Activated CD4-positive, alpha-beta T cell treated with anti-CD3 and anti-CD28 coated beads, Interleukin-2, amount 10 ng/mL, durations not matched to agents 24 days and 14 days (primary cell): ENCODE measurements at places on chromosomes 4 and X. TPM values are rescaled to one million over a fixed set of nuclear protein-coding genes. Genes with fewer than 3 reads are reported as not detected.

- no peaks in the 10 kb centered on the region for H3K27me3 ChIP-seq
- no peak overlapping the region for H3K27ac ChIP-seq
- H3K4me1 ChIP-seq, result peaks cover 6% of the 10 kb centered on the region
- H3K36me3 ChIP-seq, result peaks cover 45% of the 10 kb centered on the region
- no peak overlapping the region for H3K4me3 ChIP-seq
- DNase-seq, result no peak
Measured at GRCh38 chrX:47226531-47227333, 6.1 kb upstream of the USP11 start.

LARP1B gene
- 31.1 and 32.6 TPM in 2 replicates for total RNA-seq

ZCCHC4 gene
- 15.5 and 15.6 TPM in 2 replicates for total RNA-seq

DNA sequence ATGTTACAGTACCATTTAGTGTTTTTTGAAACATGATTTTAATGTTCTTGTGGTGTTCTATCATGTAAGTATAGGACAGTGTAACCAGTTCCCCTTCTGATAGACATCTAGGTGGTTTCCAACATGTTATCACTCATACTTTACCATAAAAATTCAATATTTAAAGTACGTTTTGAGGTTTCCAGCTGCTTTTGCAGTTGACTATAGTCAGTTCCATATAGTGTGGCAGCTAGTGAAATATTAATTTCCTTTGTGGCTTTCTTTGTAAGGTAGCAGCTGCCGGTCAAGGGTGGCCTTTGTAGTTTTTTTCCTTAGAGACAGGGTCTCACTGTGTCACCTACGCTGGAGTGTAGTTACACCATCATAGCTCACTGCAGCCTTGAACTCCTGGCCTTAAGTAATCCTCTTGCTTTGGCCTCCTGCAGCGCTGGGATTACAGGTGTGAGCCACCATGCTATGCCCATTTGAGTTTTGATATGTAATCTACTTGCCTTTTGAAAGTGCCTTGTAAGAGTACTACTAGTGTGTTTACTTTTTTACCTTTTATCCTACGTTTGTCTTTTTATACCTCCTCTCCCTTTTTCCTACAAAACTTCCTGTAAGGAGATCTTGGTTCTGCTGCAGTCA is 63.0 kb downstream of the ARHGAP10 start:
- H3K27ac ChIP-seq, result peak overlapping the region; percentile 74
- peak overlapping the region; percentile 56 for H3K4me3 ChIP-seq
- DNase-seq, result no peak
- peaks cover 7% of the 10 kb centered on the region for H3K36me3 ChIP-seq
- H3K4me1 ChIP-seq, result peaks cover 57% of the 10 kb centered on the region

- no peaks in the 10 kb centered on the region for H3K27me3 ChIP-seq
- H3K4me1 ChIP-seq, result no peaks in the 10 kb centered on the region
- H3K36me3 ChIP-seq, result no peaks in the 10 kb centered on the region
- no peak overlapping the region for H3K4me3 ChIP-seq
- DNase-seq, result no peak
Measured at GRCh38 chrX:10576777-10577447, 43.5 kb downstream of the MID1 start.

DNA sequence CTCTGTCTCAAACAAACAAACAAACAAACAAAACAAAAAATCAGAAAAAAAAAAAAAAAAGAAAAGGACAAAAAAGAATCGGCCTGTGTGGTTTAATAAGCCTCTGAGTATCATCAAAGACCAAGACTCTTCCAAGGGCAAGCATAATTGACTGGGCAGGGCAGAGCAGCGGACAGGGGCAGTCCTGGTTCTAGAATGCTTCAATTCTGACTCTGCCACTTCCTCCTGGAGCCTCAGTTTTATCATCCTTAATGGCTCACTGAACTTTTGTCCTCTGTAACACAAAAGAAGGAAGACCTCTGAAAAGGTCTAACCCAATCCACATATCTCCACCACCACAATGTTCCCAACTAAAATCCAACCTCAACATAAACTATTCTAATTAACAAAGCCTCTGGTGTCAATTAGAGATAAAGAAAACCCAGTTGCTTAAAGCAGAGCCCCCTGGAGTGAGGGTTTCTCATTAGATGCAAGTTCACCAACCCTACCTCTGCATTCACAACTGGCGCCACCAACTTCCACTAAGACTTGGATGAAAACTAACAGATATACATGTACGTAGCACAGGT is 51.7 kb downstream of the TBC1D9 start:
- no peak overlapping the region for H3K4me3 ChIP-seq
- H3K27ac ChIP-seq, result no peak overlapping the region
- H3K4me1 ChIP-seq, result no peaks in the 10 kb centered on the region
- H3K36me3 ChIP-seq, result no peaks in the 10 kb centered on the region
- no peak for DNase-seq

SLBP gene
- 150 and 156 TPM in 2 replicates for total RNA-seq

DNA sequence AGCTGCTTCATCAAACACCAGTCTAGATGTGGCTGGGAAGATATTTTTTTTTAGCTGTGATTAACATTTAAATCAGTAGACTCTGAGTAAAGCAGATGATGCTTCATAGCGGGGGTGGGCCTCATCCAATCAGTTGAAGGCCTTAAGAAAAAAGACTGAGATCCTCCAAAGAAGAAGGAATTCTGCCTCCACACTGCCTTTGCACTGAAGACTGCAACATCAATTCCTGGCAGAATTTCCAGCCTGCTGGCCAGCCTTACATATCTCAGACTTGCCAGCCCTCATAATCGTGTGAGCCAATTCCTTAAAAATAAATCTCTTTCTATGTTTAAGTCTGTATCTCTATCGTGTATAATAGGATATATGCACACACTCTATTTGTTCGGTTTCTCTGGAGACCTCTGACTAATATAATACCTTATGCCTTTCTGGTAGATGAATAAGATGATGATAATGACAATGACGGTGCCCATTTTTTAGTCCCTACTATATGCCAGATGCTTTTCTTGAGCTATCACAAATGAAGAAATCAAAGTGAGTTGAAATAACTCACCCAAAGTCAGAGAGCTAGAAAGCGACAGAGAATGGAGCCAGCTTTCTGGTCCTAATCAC is 66.1 kb upstream of the SOD3 start:
- H3K4me1 ChIP-seq, result no peaks in the 10 kb centered on the region
- DNase-seq, result no peak
- H3K4me3 ChIP-seq, result no peak overlapping the region
- no peaks in the 10 kb centered on the region for H3K36me3 ChIP-seq
- no peak overlapping the region for H3K27ac ChIP-seq

DNA sequence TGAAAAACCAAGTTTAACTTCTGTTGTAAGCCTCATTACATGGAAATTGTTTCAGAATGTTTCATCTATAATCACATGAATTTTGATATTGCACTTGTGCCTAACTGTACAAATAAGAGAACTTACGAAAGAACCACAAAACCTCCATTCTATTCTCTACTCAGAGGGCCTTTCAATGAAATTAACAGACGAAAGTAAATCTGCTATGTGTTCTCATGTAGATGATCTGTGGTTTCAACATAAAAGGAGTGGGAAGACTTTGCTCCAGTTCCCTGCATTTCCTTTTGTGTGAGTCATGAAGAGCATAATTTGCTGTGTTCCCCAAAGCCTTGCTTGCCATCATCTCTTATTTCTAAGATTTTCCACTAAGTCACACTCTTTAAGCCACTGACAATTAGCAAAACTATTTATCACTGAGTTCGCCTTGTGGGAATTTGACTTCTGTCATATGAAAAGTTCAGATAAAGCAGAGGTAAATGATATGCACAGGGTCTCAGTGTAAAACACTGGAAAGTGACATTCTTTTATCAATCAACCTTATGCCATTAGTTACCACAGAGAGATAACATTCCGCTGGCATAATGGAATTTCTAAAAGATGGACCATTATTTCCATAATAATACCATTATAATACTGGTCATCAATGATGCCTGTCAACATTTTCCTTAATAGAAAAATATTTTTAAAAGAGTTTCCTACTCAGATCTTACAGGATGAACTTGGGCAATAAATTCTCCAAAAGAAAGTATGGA is 329.8 kb downstream of the NR3C2 start:
- peaks cover 9% of the 10 kb centered on the region for H3K4me1 ChIP-seq
- DNase-seq, result no peak
- H3K27me3 ChIP-seq, result no peaks in the 10 kb centered on the region
- H3K36me3 ChIP-seq, result no peaks in the 10 kb centered on the region
- no peak overlapping the region for H3K4me3 ChIP-seq

DNA sequence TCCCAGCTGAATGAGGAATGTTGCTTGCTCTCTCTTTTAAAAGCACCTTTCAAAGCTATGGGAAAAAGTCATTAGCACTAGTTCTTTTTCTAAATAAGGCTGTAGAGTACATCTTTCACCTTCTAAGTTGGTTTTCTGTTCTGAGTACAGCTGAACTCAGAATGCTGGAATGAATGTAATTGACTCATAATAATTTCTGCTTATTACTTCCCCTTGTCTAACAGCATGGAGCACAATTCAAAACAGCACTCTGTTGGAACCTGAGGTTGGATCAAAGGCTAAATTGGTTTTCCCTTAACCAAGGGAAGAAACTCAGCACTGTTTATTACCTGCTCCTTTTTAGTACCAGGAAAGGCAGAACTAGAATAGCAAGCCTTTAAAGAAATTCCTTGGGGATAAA is 33.5 kb upstream of the CYP2U1 start:
- H3K36me3 ChIP-seq, result no peaks in the 10 kb centered on the region
- H3K4me1 ChIP-seq, result peaks cover 3% of the 10 kb centered on the region
- H3K27ac ChIP-seq, result no peak overlapping the region
- no peak overlapping the region for H3K4me3 ChIP-seq

DNA sequence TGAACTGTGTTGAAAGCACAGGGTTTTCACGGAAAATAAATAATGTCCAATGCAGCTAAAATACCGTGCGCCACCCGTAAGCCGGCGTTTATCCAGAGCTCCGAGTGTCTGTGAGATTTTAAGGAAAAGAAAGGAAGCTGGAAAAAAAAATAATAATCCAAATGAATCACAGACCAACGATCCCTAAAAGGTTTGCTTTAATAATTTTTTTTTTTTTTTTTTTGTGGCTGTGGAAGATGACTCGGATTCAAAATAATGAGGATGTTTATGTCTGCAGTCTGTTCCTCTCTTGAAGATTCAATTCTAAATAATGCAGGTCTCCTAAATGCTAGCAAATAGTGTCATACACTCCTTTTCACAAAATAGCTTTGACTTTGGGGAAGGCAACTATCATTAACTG is 84.6 kb upstream of the PPP2R3B start:
- H3K36me3 ChIP-seq, result no peaks in the 10 kb centered on the region
- no peak overlapping the region for H3K4me3 ChIP-seq
- H3K27me3 ChIP-seq, result no peaks in the 10 kb centered on the region
- no peak for DNase-seq
- no peaks in the 10 kb centered on the region for H3K4me1 ChIP-seq
- H3K27ac ChIP-seq, result no peak overlapping the region

EDNRA gene
- total RNA-seq, result not detected in 2 replicates

- H3K27me3 ChIP-seq, result no peaks in the 10 kb centered on the region
- DNase-seq, result no peak
- no peaks in the 10 kb centered on the region for H3K36me3 ChIP-seq
- H3K4me3 ChIP-seq, result no peak overlapping the region
- H3K27ac ChIP-seq, result no peak overlapping the region
- no peaks in the 10 kb centered on the region for H3K4me1 ChIP-seq
Measured at GRCh38 chr4:83662204-83662603, 126.3 kb downstream of the GPAT3 start.

MAGEE1 gene
- total RNA-seq, result 1.8 and 2.0 TPM in 2 replicates

- H3K27me3 ChIP-seq, result peaks cover 14% of the 10 kb centered on the region
- H3K4me1 ChIP-seq, result peaks cover 2% of the 10 kb centered on the region
- H3K27ac ChIP-seq, result no peak overlapping the region
- H3K36me3 ChIP-seq, result no peaks in the 10 kb centered on the region
- no peak for DNase-seq
- no peak overlapping the region for H3K4me3 ChIP-seq
Measured at GRCh38 chrX:17380221-17380620, 5.2 kb downstream of the NHS start.

DNA sequence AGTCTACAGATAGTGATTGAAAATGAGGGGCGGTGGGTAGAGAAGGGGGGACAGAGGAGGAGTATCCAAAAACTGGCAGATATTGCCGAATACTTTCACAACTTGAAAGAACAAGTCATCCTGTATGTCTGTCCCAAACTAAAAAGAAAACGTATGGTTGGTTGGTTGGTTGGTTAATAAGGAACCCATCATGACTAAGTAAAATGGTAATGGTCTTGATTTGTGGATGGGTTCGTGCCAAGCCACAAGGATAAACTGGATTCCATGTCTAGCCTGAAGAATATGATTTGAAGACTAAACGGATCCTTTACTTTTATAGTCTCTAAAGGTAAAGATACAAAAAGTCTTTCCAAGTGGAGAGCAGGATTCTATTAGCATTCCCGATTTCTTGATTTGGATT is 208.4 kb downstream of the DCLK2 start:
- H3K27ac ChIP-seq, result no peak overlapping the region
- H3K36me3 ChIP-seq, result peaks cover 3% of the 10 kb centered on the region
- H3K4me1 ChIP-seq, result peaks cover 3% of the 10 kb centered on the region
- no peak overlapping the region for H3K4me3 ChIP-seq
- no peak for DNase-seq
- H3K27me3 ChIP-seq, result no peaks in the 10 kb centered on the region

DNA sequence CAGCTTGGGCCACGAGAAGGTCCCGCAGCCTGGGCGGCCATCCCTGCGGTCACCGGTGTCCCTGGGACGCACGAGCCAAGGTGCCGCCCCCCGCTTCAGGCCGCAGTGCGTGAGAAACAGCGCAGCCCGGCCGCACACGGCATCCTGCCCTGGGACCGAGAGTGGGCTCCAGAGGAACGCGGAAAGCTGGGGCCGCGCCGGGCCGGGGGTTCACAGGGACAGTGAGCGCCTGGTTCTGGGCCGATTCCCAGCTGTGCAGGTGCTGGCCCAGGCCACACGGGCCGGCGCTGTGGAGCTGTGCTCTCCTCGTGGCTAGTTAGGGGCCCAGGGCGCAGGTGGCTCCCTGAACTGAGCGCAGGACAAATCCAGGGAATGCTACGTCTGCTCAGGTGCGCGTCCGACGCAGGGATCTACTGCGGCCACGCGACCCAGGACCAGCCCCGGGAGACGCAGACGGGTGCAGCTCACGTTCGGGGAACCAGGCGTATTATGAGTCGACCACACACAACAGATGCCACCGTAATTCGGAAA is 25.8 kb upstream of the GTPBP6 start:
- H3K27ac ChIP-seq, result no peak overlapping the region
- no peak for DNase-seq
- no peaks in the 10 kb centered on the region for H3K4me1 ChIP-seq
- peaks cover 32% of the 10 kb centered on the region for H3K36me3 ChIP-seq

PDCL2 gene
- not detected in 2 replicates for total RNA-seq

DNA sequence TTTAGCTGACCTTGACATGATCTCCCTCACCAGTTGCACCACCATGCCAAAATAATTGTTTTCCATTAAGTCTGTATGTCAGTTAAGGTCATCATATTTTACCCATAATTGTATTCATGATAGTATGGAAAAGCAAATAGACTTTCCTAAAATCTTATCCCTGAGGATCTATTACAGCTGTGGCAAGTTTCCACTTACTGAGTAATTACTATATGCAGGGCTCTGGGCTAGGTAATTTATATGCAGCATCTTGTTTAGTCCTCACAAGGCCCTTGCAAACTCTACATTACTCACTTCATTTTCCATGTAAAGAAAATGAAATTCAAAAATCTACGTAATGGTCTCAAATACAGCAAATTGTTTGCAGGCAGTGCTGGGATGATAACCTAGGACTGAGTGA is 34.8 kb downstream of the YIPF7 start:
- H3K27ac ChIP-seq, result no peak overlapping the region
- H3K27me3 ChIP-seq, result no peaks in the 10 kb centered on the region
- no peak for DNase-seq
- no peak overlapping the region for H3K4me3 ChIP-seq
- no peaks in the 10 kb centered on the region for H3K36me3 ChIP-seq

GRCh38 chr4:5932035-5932568 is 39.2 kb upstream of the CRMP1 start:
- H3K36me3 ChIP-seq, result no peaks in the 10 kb centered on the region
- no peaks in the 10 kb centered on the region for H3K4me1 ChIP-seq
- no peaks in the 10 kb centered on the region for H3K27me3 ChIP-seq
- no peak overlapping the region for H3K27ac ChIP-seq
- H3K4me3 ChIP-seq, result no peak overlapping the region

GRCh38 chr4:71198958-71199357 is 139.9 kb upstream of the SLC4A4 start:
- H3K4me3 ChIP-seq, result no peak overlapping the region
